ENCODE measurements at places on chromosomes 16 and 17.
A peak's percentile ranks its signal among the peaks of the same experiment; 100 is the strongest.

- DNase-seq, result no peak
These were observed 1.7 kb downstream of the KCNJ12 start for GRCh38 chr17:21377705-21378396.

GRCh38 chr17:39231591-39232551 is 6.1 kb upstream of the STAC2 start:
- no peak for DNase-seq

DNA sequence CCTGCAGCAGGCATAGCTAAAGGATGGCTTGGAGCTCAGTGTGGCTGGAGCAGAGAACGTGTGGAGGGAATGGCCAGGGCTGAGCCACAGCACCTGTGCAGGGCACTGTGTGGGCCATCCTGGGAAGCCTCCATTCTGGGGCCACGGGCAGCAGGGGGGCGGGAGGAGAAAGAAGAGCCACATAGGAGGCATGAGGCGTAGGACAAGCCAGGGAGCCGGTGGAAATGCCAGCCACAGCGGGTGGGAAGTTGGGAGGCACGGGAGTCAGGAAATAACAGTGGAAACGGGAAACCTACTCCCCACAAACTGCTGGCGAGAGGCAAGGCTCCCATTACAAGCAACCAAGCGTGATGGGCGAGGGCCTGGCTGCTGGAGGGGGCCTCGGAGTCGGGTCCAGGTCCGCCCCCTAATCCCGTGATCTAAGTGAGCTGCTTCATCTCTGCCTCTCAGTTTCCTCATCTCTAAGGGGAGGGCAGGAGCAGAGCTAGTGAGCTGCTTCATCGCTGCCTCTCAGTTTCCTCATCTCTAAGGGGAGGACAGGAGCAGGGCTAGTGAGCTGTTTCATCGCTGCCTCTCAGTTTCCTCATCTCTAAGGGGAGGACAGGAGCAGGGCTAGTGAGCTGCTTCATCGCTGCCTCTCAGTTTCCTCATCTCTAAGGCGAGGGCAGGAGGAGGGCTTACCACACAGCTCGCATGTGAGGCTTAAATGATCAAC is 104.9 kb downstream of the ADCY9 start:
- DNase-seq, result no peak

DNA sequence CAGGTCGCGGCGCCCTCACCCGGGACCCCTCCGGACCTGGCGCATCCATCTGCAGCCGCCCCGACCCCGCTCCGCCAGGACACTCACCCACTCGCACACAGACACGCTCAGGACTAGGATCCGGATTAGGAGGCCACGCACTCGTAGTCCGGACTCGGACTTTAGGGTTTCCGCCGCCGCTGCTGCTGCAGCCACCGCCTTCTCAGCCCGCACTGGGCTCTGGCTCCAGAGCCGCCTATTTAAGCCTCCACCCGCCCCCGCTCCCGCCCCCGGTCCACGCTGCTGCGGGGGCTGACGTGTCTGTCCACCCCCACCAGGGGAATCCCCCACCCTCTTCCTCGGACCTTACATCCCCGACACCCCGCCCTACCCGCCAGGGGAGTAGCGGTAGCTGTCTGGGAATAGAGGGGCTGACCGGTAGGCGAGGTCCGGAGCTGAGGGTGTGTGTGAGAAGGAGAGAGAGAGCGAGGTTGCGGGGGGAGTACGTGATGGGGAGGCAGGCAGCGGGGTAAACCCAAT is at the start of gene RRAD:
Gene RRAD, minus strand, starts transcription at position 214 of the 519 bp plus-strand sequence. CDS start 356 bp downstream, outside the sequence.
- no peak for DNase-seq

GRCh38 chr16:2964475-2965336 is 631 bp downstream of the KREMEN2 start:
- no peak for DNase-seq

- no peak for DNase-seq
These were observed 61.7 kb downstream of the KPNA2 start for GRCh38 chr17:68097161-68097805.

DNA sequence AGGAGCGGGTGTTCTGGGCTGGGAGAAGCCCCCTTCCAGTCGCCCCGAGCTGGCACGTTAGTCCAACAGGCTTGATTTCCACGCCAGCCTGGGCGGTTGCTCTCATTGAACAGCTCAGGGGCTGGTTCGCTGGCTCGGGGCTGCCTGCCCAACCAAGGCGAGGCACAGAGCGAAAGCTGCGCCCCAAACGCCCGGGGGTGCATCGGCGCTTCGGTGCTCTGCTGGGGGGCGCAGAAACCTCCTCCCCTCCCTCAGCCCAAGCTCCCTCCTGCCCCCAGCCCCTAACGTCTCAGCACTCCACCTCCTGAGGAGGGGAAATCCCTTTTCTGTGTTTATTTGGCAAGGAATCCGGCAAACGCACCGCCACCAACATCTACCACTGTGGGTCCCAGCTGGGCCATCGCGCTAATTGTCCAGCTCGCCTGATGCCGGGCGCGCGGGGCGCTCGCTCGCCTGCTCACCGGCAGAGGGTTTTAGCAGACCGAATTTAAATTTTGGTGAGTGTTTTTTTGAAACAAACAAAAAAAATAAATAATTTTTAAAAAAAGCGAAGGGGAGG is 29.5 kb upstream of the RBFOX1 start:
- no peak for DNase-seq

- no peak for DNase-seq
These were observed at the start of gene ACSF3 for GRCh38 chr16:89093602-89094251. Gene ACSF3 (plus strand): TSS chr16:89093852. CDS start chr16:89100682, 6,830 bp downstream.

- DNase-seq, result no peak
These were observed 17.5 kb downstream of the CHMP6 start for GRCh38 chr17:81009136-81009535.

DNA sequence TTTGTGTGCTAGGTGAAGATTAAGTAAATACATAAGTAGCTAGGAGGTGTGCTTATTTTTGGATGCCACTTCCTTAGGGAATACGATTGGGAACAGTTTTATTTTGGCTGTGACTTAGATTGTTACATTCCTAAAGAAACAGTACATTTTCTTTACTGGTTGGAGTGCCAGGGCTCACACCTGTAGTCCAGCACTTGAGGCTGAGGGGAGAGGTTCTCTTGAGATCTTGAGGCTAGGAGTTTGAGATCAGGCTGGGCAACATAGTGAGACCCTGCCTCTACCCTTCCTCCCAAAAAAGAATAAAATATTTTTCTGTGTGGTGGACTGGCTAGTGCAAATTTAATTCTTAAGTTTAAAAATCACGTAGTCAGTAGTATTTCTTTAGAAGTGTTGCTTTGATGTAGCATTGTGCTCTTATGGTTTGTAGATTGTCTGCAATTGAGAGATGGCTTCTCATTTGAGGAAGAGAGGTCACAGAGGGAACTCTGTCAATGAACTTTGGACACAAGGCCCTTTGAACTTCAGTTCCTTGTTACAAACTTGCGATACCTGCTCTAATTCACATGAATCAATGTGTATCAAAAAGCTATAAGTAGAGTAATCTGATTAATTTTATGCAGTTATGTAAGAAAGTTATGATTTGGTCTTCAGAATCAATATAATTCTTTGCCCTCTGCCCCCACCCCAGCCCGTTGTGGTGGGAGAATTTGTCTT is 7.1 kb downstream of the HAPSTR1 start:
- DNase-seq, result no peak

DNA sequence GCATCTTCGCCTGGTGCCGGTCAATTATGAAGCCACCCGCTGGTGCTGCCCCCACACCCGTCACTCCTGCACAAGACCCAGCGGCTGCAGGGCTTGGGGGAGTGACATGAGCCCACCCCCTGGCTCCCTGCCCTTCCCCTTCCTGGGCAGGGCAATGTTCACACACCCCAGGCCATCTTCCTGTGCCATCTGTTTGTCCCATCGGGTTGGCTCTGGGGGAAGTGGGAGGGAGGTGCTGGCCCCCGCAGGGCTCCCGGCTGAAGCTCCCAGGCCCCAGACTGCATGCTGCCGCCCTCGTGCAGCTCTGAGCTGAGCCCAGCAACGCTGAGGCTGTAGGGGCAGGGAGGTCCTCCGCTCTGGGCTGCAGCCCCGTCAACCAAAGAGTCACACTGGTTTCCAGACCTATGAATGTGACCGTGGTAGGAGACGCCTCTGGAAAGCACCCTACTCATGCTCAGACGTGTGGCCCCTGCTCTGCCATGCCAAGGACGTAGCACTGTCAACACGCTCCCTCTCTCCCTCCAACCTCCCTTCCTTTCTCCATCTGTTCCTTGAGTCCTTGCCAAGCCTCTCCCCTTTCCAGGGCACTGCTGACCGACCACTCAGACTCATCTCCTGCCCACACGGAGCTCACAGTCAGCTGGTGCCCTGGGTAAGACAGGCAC is 140.4 kb downstream of the ENGASE start:
- DNase-seq, result no peak

GRCh38 chr16:85259832-85260167 is 147.5 kb upstream of the CIBAR2 start:
- DNase-seq, result no peak

GRCh38 chr16:85888405-85889331 is 10.3 kb upstream of the IRF8 start:
- no peak for DNase-seq

DNA sequence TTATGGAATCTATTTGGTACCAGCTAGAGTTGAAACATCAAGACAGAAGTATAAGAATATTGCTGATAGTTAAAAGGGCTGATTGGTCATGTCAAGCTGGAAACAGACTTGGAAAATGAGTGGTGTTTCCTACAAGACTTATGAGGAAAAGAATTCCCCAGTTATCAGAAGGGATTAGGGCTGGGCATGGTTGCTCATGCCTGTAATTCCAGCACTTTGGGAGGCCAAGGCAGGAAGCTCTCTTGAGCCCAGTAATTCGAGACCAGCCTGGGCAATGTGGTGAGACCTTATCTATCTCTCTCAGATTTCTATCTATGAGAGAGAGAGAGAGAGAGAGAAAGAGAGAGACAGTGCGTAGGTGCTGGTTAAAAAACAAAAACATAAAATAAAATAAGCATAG is 139.5 kb upstream of the PMFBP1 start:
- peak; percentile 39 for DNase-seq

DNA sequence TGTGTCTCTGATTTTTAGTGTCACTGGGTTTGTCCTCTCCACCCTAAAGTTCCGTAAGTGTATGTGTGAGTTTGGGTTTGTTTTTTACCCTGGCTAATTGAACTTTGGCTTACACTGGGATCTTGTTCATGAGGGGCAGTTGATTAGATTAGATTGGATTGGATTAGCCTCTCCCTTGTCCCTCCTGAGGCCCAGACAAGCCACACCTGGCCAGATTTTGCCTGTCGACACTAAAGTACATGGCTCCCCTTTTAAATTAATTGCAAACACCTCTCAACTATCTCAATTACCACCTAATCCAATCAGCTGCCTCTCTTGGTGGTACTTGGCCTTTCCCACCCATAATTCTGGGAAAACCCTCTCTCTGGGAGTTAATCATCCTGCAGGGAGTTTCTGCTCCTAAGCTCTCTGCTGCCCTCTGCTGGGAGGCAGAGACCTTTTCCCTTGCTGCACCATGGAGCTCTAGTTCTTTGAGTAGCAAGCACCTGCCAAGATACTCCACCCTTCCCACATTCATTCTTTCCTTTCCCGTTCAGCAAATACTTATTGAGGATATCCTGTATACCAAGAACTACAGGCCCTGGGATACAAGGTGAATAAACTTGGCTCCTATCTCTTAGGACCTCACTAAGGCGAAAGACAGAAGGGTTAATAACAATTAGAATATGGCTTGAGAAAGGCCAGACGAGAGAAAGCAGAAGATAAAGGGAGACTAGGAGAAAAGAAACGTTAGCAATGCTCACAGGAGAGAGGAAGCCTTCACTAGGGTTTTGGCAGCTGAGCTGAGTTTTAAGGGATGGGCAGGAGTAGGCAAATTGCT is 60.0 kb upstream of the MPHOSPH6 start:
- DNase-seq, result peak; percentile 42
